GM12864 (cell line): ENCODE measurements at places on chromosomes 1 and 21.

GRCh38 chr1:211068976-211069375 lies 65.0 kb downstream of the KCNH1 start:
- no peak for DNase-seq

GRCh38 chr1:109535971-109536491 lies 3.6 kb upstream of the GPR61 start:
- DNase-seq = no peak

- DNase-seq = no peak
Measured at GRCh38 chr1:37620707-37621106, 14.0 kb downstream of the RSPO1 start.

DNA sequence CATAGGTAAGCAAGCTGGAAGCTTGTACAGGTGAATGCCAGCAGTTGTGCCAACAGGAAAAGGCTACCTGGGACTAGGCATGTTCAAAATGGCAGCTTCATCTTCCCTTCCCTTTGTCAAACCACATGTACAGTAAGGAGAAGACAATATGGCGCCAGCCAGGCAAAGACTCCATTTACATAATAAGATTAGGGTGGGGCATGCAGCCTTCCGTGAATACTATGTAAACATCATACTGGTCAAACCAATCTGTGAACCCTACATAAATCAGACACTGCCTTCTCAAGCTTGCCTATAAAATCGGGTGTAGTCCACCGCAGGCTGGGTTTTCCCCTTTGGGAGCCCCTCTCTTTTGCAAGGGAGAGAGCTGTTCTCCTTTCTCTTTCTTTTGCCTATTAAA lies 24.6 kb downstream of the ATF3 start:
- DNase-seq = no peak

GRCh38 chr1:39694026-39694425 lies 2.8 kb upstream of the HPCAL4 start:
- no peak for DNase-seq

DNA sequence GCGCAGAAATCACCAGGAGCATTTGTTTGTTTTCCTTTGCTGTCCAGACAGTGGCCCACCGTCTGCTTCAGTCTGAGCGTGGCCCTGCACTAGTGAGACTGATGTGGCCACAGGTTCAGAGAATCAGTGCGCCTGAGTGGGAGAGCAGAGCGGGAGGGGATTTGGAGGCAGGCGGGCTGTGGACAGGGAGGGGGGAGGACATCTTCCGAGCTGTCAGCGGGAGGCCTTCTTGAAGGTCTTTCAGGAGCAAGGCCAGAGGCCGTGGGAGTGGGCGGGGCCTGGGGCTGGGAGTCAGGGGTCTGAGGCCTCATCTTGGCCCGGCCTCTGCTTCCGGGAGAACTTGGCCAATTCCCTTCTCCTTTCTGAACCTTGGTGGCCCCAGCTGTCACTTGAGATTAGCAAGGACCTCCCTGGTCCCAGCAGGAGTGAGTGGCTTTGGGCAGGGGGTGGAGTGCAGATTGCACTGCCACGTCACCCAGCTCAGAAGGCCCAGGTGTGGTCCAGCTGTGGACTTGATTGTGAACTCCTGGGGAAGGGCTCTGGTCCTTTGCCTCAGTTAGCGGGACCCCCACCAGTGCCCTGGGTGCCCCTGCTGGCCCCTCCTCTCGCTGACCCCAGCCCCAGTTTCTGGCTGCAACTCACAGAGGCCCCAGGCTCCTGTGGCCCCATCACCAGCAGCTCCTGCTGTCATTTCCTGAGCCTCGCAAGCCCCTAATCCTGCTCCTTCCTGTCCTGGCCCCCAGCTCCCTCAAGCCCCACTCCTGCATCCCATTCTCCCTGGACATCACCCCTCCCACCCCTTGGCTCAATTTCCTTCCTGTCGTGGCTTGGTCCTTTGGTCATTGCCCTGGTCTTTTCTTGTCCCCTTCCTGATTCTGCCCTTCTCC lies 8.4 kb downstream of the TNFRSF1B start:
- no peak for DNase-seq

GRCh38 chr1:218322762-218323161 lies 22.4 kb upstream of the TGFB2 start:
- DNase-seq = no peak

- DNase-seq = no peak
Measured at GRCh38 chr21:34148419-34148804, 75.0 kb downstream of the MRPS6 start.

- DNase-seq = no peak
Measured at GRCh38 chr1:64240206-64240605, 36.8 kb downstream of the UBE2U start.

DNA sequence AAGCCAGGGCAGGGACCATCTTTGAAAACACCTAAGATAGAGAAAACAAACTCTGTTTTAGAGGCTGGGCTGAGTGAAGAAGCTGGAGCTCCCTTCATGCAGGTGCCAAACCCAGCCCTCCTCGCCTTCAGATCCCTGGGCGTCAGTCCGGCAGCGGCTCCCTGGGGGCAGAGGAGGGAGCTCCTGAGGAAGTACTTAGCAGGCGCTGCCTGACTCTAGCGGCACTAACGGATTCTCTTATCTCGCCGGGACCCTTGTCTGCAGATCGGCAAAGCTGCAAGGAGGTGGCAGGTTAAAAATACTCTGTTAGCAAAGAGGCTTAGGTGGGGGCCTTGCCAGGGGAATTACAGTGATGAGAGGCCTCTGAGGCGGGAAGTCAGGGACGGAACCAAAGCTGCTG lies 79.6 kb downstream of the PLXNA2 start:
- no peak for DNase-seq

DNA sequence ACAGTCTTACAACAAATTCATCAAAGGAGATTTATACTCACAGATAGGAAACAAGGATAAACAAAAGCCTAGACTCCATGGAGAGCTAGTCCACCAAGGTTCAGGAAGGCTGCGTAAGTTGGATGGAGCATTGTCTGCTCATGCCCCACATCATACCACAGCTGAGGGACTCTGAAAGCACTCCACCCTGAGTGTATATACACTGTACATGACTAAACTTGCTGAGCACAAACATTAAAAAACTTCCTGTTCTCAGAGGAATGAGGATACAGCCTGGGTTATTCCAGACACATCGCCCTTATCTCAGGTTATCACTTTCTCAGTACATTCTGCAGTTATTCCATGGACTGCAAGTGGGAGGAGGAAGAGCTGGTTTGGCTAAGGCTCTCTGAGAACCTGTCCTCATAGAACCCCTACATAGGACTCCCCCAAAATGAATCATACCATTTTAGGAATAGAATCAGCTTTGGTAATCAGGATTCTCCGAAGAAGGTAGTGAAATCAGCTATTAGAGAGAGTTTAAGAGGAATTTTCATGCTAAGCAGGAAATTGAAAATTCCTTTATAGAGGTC lies 58.0 kb upstream of the PRMT6 start:
- no peak for DNase-seq
